Central memory CD4-positive, alpha-beta T cell (primary cell): ENCODE measurements at places on chromosomes 1 and 21.

DNA sequence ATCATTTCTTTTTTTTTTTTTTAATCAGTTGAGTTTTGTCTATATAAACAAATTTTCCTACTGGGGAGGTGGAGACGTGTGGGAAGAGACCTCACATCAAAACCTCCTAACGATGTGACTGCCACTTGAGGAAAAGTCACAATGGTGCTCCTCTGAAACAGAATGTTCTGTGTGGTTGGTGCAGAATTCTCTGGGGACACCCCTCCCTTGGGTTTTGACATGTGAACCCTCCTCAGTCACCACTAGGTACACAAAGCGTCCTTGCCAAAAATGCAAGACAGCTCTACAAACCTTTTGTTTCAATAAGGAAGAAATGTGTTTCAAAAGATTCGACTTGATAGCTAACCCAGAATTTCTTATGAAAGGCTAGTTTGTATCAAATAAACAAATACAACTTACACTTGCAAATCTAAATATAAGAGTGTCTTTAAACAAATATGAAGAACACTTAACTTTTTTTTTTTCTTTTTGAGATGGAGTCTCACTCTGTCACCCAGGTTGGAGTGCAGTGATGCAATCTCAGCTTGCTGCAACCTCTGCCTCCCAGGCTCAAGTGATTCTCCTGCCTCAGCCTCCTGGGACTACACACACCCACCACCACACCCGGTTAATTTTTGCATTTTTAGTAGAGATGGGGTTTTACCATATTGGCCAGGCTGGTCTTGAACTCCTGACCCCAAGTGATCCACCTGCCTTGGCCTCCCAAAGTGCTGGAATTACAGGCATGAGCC, 9.3 kb downstream of the SLC25A24 start:
- no peak for DNase-seq

- no peak for DNase-seq
Measured at GRCh38 chr1:93672069-93672468, 9.6 kb downstream of the BCAR3 start.

- no peak for DNase-seq
Measured at GRCh38 chr1:231666220-231666936, 39.8 kb downstream of the DISC1 start.

DNA sequence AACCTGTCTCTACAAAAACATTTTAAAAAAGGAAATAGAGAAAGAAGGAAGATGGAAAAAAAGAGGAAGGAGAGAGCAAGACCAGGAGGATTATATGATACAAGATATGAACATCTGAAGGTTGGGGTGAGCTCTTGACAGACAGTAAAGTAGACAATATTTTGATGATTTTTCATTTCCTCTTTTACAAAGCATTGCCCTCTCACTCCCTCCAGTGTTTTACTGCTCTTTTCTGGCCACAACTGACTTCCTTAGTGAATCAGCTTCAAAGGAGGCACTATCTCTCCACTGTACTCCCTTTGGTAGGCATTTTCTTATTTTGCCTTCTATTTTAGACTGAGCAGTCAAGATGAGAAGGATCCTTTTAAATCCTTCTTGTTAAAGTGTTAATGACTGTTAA, 296.7 kb downstream of the KCTD3 start:
- DNase-seq: no peak

DNA sequence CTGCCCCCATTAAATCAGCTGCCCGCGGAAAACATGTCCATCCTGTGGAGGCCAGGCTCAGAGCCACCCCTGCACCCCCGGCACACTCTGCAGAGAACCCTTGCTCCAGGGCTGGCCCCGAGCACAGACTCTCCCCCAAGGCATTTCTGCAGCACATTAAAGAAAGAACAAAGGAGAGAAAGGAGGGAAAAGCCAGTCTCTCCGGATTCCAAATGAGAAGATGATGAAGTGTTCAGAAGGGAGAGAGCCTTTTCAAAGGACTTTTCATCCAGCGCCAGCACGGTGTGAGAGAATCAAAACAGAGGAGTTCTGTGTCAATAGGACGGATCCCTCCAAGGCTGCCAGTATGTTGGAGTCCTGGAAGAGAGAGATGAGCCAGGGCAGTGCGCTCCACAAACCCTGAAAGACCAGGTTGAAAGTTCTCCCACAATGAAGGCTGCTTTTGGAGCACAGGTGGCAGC, 498.3 kb downstream of the NPHP4 start:
- no peak for DNase-seq

DNA sequence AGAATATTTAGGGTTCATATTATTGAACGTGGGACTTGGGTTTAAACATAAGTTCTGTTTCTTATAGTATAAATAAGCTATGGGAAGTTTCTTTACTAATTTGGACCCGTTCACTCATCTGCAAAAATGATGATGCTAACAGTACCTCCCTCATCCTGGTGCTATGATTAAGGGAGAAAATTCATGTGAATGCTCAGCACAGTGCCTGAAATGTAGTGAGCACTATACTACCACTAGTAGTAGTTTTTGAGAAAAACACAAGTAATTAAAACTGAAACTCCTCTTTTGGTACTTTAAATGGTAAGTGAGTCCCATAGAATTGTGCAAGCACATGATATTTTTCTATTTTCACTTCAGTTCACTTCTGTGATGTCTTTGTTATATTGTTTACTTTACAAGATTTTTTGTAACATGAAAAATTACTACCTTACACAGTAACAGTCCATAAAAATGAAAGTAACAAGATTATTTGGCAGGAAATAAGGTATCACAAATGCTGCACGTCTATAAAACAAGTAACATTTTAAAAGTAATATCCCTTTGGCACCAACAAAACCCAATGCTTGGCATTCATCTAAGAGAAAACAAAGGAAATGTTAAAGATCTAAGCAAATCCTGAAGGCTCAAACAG, 11.3 kb upstream of the PTPRC start:
- DNase-seq: no peak

DNA sequence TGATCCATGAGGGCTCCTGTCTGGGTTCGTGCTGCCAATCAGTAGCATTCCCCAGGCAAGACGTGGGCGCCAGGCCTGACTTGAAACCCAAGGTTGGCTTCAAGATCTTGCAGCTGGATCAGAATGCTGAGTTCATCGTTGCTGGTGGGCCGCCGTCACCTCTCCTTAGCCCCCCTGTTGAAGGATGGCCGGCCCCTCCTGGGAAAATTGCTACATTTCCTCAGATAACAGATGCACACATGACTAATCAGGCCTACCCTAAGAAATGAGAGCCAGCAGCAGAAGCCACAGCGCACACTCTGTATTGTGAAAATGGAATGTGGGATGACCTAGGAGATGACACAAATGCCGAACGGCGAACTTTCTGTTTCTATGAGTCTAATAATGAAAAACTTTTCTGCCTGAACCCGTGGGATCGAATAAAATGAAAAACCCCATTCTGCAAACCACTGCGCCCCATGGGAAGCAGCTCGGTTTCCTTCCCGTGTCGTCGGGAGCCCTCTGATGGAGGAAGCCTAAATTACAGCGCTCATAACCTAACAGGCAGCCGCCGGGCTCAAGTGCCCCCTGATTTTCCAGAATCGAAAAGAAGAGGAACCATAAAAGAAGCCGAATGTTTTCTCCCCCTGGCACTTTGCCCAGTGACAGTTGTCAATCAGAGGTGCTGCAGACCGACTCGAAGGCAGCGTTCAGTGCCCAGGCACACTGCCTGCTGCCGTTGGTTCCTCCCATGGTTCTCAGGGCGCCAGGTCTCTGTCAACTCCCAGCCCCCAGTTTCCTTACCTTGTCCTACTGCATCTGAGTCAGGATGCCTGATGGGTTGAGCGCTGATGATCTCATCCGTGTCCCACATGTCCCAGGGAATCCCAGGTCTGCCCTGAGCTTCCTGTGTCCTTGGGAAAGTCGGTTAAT, 38.2 kb upstream of the H6PD start:
- peak; percentile 27 for DNase-seq
